ENCODE measurements at places on chromosomes 7 and 10.

DNA sequence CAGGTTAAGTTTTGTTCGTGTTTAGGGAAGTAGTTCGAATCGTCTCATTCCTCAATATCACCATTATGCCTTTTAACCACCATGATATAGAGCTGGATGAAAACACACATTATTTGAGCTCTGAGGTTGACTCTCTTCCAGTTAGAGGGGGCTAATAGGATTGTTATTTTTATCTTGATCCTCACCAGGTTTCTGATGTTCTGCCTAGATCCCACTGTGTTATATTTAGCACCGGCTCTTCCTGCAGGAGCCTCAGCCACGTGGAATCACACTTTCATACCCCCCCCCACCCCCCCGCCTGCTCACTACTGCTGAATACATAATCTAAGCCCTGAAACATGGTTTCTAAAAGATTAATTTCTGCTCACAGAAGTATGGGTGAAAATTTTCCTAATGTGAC lies 88.3 kb downstream of the NRCAM start:
- DNase-seq: no peak

- no peak for DNase-seq
Observed at GRCh38 chr7:15784694-15785030, 98.2 kb upstream of the MEOX2 start.

GRCh38 chr7:155306673-155307470 lies 9.2 kb downstream of the INSIG1 start:
- no peak for DNase-seq

- DNase-seq: no peak
Observed at GRCh38 chr10:1575481-1576244, 161.7 kb downstream of the ADARB2 start.

DNA sequence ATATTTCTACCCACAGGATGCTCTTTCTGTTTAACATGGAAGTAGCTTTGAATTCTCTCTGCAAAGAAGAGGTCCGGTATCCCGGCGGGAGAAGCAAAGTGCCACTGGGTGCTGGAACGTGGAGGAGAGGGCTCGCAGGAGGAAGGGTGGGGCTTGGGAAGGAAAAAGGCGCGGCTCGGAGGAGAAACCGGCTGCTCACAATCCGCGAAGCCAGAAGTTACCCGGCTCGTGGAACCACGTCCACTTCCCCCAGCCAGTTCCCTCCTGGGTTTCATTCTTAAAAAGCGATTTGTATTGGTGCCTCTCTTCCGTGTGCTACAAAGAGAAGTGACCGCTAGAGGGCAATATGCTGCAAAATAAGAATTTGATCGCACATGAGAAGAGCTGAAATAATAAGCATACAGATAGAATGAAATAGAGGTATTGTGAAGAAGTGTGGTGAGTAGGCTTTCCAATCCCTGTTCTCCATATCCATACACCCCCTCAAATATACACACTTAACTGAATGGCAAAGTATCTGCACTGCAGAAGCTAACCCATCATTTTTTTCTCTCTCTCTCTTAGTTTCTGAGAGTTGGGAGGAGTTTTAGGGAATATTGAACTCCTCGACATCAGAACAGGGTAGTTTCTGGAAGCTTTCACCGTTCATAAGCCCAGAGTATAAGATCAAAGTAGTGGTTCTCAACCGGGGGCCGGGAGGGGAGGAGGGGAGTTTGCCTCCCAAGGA lies 31.1 kb downstream of the TRIL start:
- DNase-seq: peak; percentile 47

- DNase-seq: no peak
Observed at GRCh38 chr10:108615576-108616320, 1307.6 kb downstream of the XPNPEP1 start.

DNA sequence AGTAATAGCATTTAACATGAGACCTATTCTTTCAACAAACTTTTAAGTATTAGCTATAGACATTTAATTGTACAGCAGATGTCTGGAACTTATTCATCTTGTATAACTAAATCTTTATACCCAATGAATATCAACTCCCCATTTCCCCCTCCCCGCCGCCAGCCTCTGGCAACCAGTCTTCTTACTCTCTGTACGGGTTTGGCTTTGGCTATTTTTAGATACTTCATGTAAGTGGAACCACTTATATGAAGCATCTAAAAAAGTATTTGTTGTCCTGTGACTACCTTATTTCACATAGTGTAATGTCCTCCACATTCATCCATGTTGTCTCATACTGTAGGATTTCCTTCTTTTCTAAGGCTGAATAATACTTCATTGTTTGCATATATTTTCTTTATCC lies 60.8 kb downstream of the RAB18 start:
- DNase-seq: no peak

- no peak for DNase-seq
Observed at GRCh38 chr10:95249467-95249866, 41.3 kb downstream of the PDLIM1 start.
